ENCODE measurements at places on chromosomes 4 and X.

DNA sequence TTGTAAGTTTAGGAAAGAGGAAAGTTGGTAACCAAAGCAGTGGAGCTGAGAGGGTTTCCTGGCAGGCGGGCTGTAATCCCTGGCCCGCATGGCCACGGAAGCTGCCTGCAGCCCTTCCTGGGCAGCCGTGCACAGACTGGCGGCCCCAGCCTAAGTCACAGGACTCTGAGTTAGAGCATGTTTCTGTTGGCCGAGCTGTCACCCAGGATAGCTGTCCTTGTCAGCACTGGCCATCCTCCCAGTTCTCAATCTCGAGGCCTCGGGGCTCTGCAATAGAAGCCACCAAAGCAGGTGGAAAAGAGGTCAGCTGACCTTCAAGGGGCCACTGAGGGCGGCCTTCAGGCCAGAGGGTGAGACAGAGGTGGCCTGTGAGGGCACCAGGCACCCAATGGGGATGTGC, 20.5 kb downstream of the PNMA6E start:
- DNase-seq: no peak

DNA sequence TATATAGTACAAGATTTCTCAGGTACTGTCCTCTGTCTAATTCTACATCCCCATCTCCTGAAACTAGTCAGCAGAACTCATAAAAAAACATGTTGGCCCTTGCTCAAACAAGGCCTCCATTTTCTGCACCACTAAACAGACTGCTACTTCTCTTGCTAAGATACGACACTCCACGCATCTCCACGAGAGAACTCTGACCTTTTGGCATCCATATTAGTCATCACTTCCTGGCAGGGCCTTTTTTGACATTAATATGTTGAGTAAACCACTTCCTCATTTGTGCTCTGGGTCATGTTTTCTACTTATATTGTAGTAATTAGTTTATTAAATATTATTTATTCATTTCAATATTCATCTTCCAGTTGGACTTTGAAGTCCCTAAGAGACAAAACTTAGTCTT, 65.6 kb downstream of the DCAF8L1 start:
- DNase-seq: no peak

- DNase-seq: no peak
Measured at GRCh38 chrX:7985568-7985967, 58.4 kb upstream of the PNPLA4 start.

GRCh38 chr4:76806346-76806745, 91.6 kb downstream of the SOWAHB start:
- DNase-seq: no peak

- no peak for DNase-seq
Measured at GRCh38 chr4:72919464-72919863, 150.1 kb downstream of the COX18 start.

DNA sequence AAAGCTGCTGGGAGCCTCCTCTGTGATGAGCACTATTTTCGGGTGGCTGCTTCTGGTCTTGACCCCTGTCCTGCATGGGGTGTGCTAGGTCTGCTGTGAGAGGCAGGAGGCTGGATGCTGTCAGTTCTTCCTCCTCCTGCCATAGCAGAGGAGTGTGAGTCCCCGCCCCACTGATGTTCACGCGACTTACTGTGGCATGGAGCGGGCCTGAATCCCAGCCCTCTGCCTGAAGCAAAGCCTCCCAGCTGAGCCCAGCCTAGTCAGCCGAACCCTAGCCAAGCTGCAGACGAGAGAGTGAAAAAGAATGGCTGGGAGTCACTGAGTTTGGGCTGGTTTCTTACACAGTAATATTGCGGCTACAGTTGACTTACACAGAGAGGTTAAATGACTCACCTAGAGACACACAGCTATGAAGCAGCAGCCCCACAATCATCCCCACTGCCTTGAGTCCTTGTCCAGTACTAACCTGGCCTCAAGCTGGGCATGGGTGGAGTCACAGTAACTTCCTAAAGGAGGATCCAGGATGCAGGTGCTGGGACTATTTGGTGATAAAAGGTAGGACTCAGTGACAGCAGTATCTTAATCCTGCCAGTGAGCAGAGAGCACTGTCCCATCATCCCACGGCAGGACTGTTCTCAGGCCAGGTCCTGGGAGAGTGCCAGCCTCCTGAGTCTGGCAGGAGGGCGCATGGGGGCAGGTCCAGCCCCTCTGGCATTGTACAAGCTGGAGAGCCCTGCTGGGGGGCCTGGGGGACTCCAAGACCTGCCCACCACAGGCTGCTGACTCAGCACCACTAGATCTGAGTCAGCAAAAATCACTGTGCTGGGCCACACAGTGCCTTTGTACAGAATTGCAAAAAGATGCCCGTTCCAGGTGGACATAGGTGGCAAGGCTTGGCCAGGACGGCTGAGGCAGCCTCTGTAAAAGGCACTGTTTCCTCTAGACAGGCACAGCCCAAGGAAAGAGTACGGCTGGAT, 60.4 kb upstream of the CRMP1 start:
- no peak for DNase-seq

- no peak for DNase-seq
Measured at GRCh38 chr4:138406876-138407275, 164.7 kb upstream of the SLC7A11 start.

DNA sequence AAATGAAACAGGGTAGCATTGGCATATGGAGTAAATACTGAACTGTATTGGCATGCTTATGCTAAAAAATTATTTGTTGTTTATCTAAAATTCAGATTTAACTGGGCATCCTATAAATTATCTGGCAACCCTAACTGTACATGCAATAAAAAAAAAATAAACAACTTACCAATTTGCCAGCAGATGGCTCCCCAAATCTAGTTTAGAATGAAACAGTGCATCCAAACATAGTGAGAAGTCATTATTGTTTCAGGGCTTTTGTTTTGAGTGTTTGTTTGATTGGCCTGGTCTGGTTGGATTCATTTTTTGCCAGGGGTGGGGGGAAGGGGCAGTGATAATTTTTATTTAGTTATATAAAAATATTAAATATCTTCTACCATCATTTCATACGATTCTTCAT, 12.8 kb upstream of the NSUN7 start:
- no peak for DNase-seq

DNA sequence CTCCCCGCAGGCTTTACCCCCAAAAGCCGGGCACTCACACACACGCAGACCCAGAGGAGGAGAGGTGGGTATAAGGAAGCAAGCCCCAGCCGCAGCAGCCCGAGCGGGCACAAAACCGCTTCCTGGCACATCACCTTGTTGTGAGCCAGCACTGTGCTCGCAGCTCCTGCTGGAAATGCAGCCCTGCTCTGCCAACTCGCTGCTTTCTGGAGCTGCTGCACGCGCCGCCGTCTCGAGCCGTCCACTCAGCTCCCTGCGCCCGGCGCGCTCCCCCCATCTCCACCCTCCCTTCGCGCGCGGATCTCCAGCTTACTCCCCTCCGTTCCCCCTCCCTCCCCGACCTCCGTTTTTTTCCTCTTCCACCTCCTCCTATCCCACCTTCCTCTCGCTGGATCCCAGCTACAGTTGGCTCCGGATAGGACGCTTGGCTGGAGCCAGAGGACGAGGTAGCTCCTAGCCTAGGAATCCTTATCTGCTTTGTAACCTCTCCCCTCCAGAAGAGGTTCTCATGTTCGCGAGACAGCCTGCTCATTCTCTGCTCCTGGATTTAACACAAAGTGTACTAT, at the start of gene SPOCK3:
Gene SPOCK3, minus strand, starts transcription at position 179 of the 566 bp plus-strand sequence.
- no peak for DNase-seq

DNA sequence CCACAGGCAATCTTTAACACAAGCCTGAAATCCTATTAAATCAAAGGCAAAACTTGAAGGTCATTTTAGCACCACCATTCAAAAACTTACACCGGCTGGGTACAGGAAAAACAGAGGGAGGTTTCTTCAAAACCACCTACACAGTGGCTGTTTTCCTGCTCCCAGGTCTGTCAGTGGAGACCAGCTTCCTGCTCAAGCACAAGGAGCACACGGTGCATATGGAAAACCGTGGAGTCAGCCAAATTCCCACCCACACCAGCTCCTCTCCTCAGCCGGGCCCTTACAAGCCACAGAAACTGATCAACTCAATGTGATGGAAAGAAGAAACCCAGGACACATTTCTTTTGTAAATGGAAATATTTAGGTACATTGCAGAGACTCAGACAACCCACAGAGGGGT, 14.3 kb upstream of the FAM241A start:
- no peak for DNase-seq

- peak; percentile 6 for DNase-seq
Measured at GRCh38 chrX:96480081-96480480, 204.6 kb upstream of the DIAPH2 start.

- peak; percentile 78 for DNase-seq
Measured at GRCh38 chrX:9899640-9900111, 67.5 kb upstream of the CLDN34 start.

- DNase-seq: no peak
Measured at GRCh38 chr4:11427121-11427996, 1.3 kb downstream of the HS3ST1 start.

- DNase-seq: no peak
Measured at GRCh38 chr4:43103048-43103447, 210.5 kb downstream of the GRXCR1 start.

DNA sequence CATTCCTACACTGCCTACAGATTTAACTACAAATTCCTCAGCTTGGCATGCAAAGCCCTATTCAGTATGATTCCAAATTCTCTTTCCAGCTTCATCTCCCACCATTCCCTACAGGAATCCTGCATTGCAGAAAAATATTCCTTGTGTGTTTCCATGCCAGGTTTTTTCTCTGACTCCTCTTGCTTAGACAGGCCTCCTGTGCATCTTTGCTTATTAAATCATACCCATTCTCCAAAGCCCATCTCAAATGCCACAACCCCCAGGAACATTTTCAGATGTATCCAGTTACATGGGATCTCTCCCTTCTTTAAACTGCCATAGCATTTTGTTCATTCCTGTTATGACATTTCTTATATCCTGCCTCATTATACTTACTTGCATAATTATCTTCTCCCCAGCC, 106.4 kb upstream of the GRIA3 start:
- DNase-seq: no peak

DNA sequence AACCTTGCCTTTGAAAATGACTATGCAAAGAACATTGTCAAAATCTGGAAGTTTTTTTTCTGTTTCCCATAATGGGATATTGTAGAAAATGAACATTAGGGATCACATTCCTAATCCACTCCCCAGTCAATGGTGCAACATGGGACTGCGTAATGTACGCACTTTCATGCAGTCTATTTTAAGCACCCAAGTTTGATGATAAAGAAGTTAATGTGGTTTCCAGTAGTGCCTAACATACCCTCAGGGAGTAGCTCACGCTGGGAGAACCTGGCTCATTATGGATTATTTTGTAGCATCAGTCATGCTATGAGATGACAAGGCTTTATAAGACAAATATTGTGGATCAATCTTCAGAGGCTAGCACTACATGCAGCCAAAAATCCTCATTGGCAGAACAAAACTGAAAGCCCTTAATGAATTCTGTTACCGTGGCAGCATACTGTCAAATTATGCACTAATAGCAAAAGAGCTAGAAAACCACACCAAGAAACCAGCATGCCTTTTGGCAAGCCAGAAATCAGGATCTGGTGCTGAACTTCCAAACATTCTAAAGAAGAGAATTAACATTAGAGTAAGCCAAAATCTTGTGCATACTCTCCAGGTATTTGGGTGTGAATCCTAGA, 1392.8 kb upstream of the TENM3 start:
- no peak for DNase-seq

DNA sequence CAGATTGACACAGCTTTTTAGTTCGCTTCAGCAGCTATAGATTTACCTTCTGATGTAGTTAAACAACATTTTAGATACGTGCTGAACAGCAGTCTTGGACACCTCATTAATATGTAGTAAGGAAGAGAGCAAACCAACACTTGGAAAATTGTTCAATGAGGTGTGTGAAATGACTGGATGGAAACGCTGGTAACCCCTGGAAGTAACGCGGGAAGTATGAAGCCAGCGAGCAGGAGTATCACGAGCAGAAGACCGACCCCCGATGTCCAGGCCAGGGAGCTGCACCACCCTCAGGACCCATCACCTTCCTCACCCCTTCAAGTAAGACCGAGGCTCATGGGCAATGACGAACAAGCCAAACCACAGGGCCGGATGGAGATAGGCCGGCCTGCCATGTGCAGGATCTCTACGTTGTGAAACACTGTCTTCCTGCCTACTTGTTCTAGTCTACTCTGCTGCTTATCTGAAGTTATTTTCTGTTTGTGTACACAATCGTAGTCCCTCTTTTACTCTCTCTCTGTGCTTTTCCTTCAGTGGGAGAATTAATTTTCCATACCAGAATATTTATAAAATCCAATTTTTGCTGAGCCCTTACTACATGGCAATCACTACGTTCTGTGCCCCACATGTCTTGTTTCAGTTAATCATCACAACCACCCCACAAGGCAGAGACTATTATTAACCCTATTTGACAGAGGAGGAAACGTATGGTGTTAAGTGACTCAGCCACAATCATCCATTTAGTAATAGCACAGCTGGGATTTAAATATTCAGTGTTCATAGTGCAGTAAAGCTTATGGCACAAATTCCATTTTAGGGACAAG, 221.7 kb downstream of the APBB2 start:
- no peak for DNase-seq

DNA sequence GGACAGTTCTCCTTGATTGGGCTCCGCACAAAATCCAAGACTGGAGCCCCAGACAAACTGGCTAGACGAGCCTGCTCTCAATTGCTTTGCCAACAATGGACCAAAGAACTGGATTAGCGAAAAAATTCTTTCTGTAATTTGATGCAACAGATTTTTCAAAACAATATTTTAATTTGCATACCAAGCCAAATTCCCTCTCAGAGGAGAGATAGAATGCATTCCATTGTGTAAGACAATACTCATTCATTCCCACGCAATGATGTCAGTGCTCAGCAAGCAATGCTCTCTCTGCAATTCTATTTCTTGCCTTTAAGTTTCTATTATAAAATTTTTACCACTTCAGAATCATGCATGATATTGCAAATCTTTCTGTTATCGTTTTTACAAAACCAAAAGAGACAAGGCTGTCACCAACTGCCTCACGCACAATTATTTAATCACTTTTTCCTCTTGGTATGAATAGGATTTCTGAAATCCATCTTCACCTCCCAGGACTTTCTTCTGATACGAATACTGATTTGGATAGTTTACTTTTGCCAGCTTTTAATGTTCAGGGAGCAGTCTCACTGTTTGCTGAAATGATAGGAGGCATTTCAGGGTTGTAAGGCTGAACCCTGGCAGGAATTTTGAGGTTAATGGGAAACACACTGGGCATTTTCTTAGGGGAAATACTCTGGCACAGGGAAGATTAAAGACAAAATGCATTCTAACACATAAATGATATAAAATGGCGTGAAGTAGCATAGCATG, 46.1 kb upstream of the HCCS start:
- DNase-seq: peak; percentile 43

DNA sequence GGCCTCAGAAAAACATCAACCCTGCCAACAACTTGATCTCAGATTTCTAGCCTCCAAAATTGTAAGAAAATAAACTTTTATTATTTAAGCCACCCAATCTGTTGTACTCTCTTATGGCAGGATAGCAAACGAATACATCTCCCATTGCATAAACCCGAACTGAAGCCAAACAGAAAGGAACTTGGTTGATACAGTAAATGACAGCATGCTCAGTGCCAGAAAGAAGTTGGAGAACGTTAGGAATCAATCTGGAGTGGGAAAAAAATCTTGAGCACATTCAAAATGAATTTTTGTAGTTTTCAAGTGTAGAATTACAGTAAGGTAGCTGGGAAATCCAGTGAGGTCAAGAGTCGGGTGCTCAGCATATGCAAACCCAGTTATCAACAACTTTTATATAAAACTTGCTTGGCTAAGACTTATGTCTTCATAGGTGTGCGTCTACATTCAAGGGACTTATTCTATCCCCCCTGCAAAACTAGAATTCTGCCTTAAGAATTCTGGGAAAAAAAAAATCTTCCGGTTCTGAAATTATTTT, 157.5 kb upstream of the ANKRD50 start:
- DNase-seq: no peak

Data from BJ (cell line).